ENCODE measurements at places on chromosomes 7 and 10.
A peak's percentile ranks its signal among the peaks of the same experiment; 100 is the strongest.

DNA sequence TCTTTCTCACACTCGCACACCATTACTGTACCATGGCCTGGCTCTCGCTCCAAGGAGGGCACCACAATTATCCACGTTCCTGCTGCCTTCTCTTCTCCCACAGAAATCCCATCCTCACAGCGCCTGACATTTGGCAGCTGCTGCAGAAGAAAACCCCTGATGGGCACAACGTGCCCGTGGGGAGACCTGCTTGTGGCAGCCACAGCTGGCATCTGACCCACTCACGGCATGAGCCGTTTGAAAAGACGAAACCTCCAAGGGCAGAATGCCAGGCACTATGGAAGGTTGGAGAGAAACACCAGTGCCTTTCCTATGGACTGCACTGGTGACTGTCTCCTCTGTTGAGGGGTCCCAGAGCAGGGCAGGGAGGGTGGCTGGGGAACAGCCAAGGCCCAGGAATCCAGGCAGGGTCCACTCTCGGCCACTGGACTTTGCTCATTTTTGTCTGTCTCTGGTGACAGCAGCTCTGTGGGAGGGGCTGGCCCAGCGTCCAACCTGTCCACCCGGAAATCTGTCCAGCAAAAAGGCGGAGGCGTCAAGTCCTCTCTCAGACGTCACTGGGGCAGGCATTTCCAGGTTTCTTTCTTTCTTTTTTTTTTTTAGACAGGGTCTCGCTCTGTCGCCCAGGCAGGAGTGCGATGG lies 61.0 kb upstream of the MKRN1 start:
- DNase-seq = no peak

DNA sequence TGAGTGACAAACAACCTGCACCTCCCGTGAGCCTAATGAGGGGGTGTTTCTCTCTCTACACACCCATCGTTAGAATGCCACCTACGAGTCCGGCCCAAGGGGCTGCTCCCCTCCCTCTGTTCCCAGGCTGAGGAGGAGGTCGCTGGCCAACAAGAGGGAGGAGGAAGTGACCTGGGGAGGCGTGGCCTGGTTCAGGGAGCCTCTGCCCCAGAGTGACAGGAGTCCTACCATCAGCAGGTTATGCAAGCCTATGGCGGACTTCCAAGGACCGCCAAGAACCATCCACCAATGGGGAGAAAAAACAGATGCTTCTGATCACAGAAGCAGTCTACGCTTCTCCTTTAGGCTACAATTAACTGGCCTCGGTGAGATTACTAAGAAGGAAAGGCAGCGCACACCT lies 12.3 kb upstream of the EGFR start:
- no peak for DNase-seq

- no peak for DNase-seq
Measured at GRCh38 chr10:118957966-118958365, 71.5 kb upstream of the NANOS1 start.

GRCh38 chr7:95104739-95105138 lies 197.3 kb downstream of the PPP1R9A start:
- no peak for DNase-seq

DNA sequence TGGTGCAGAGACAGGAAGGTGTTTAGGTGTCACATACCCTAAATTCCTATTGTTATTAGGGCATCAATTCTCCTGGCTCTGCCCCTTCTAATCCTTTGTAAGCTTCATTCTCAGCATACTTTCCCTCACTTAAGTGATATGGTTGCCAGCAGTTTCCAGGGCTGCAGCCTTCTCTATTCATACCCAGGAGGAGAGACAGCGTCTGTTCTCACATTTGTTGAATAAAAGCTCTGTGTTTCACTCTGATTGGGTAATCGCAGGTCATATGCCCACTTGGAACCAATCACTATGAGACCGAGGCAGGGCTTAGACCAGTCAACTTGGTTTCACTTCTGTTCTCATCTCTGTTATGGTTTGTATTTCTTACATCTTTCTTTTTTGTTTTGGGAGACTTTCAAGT lies 109.6 kb upstream of the MTPN start:
- DNase-seq = peak; percentile 10

- peak; percentile 70 for DNase-seq
Measured at GRCh38 chr10:77926566-77927401, at the start of gene DLG5. Gene DLG5 (minus strand): TSS chr10:77926755. CDS start chr10:77926520, 235 bp downstream.

DNA sequence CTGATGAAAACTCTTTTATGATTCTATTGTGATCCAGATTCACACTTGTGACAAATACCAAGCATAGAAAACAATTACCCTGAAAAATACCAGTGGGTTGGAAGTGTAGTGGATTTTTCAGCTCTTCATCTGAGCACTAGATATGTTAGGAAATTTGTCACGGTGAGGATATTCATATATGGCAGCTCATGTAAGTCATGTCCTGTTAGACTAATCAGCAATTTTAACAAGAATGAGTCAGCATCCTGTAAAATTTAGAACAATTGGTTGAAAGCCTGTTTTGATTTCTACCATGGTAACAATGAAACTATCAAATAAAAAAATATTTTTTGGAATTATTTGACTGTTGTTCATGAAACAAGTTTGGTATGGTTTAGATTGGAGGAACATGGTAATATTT lies 334.3 kb downstream of the CACNA2D1 start:
- DNase-seq = no peak

DNA sequence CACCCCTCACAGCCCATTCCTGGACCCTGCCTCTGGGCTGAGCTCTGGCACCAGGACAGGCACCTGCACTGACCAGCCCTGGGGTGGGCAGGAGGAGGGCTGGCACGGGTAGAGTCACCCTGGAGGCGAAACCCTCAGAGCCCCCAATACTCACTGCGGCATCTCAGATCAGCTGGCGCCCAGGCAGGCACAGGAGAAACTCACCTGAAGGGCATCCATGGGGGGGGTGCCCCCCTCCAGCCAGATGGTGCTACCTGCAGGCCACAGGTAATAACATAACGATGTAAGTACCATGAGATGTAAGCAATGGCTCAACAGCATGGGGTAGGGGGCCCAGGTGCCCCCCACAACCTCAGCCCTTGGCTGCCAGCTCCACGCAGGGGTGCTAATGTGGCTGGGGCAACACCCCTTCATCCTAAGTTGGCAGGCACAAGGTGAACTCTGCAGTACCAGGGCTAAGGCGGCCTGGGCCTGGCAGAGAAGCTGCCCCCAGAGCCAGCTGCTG lies 12.1 kb upstream of the PYROXD2 start:
- DNase-seq = no peak
